Left lung (tissue), 14 donors: ENCODE measurements at places on chromosomes 2 and 18. TPM values are rescaled to one million over a fixed set of nuclear protein-coding genes. Genes with fewer than 3 reads are reported as not detected.

Gene ALK
- polyA plus RNA-seq: 0.06 TPM

Gene GNAL
- 3.0 TPM for polyA plus RNA-seq

Gene GKN2
- polyA plus RNA-seq: 1.5 TPM

Gene LONRF2
- 4.6 TPM for polyA plus RNA-seq

Gene ERLEC1
- polyA plus RNA-seq: 54.3 TPM

Gene GAL3ST2
- polyA plus RNA-seq: 0.31 TPM

Gene OSR1
- 46.2 TPM for polyA plus RNA-seq

Gene ST8SIA5
- polyA plus RNA-seq: 0.09 TPM

Gene PSMA8
- not detected for polyA plus RNA-seq

Gene GPR55
- 0.06 TPM for polyA plus RNA-seq

Gene DSG1
- polyA plus RNA-seq: not detected

Gene CD207
- not detected for polyA plus RNA-seq

Gene MYCN
- polyA plus RNA-seq: 13.5 TPM

Gene MARS2
- 4.3 TPM for polyA plus RNA-seq
